ENCODE measurements at places on chromosomes 5 and 9. TPM values are rescaled to one million over a fixed set of nuclear protein-coding genes. Genes with fewer than 3 reads are reported as not detected.

- H3K4me1 ChIP-seq, result no peaks in the 10 kb centered on the region
- no peaks in the 10 kb centered on the region for H3K27me3 ChIP-seq
- H3K27ac ChIP-seq, result no peak overlapping the region
- H3K4me3 ChIP-seq, result no peak overlapping the region
These were observed 77.3 kb upstream of the LARP1 start for GRCh38 chr5:154677921-154678320.

DNA sequence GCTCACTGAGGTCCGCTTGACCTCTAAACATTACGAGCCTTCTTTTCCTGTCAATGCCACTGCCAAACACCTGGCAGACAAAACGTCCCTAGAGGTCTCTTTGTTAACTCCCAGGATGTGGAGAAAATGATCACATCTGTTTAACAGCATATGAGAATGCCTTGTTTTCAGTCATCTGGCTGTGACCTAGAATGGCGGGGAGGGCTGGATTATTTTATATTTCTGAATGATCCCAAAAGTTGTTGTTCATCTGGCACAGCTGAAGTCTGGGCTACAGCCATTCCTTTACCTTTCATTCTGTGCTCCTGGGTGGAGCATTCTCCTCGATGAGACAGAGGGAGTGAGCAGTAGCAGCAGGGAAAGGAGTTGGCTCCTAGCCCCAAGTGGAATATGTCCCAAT lies 138.2 kb downstream of the PRDM6 start:
- no peak for DNase-seq
- no peaks in the 10 kb centered on the region for H3K27me3 ChIP-seq
- no peaks in the 10 kb centered on the region for H3K36me3 ChIP-seq
- H3K27ac ChIP-seq, result no peak overlapping the region
- no peak overlapping the region for H3K4me3 ChIP-seq
- H3K4me1 ChIP-seq, result no peaks in the 10 kb centered on the region

DNA sequence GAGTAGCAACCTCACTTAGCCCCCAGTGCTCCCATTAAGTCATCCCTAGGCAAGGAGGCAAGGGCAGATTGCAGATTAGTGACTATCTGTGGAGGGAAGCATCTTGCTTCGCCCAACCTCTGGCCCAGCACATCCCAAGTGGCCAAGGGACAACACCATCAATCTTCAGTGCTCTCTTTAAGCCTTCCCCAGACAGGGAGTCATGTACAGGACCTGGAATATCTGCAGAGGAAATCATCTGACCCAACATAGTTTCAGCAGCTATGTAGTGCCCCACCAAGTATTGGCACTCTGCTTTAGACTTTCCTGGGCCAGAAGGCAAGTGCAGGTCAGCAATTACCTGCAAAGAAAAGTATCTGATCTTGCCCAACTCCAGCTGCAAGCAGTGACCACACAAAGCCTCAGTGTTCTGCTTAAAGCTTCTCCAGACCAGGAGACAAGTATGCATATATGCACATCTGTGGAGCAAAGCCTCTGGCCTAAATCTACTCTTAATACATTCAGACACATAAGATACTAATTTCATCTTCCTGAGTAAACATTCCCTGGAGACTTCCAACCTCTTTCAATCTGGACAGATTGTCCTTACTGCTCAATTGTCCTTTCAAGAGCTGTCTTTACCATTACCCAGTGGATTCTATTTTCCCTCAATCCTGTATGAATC lies 224.8 kb upstream of the VLDLR start:
- no peaks in the 10 kb centered on the region for H3K36me3 ChIP-seq
- H3K4me3 ChIP-seq, result no peak overlapping the region

GRCh38 chr5:116747881-116748280 lies 173.3 kb upstream of the SEMA6A start:
- DNase-seq, result no peak
- H3K4me3 ChIP-seq, result no peak overlapping the region
- H3K4me1 ChIP-seq, result no peaks in the 10 kb centered on the region
- no peaks in the 10 kb centered on the region for H3K27me3 ChIP-seq
- H3K27ac ChIP-seq, result no peak overlapping the region

- H3K4me1 ChIP-seq, result no peaks in the 10 kb centered on the region
- no peaks in the 10 kb centered on the region for H3K27me3 ChIP-seq
- no peaks in the 10 kb centered on the region for H3K36me3 ChIP-seq
- no peak overlapping the region for H3K27ac ChIP-seq
- DNase-seq, result no peak
These were observed 9.1 kb downstream of the SARDH start for GRCh38 chr9:133728856-133729616.

DNA sequence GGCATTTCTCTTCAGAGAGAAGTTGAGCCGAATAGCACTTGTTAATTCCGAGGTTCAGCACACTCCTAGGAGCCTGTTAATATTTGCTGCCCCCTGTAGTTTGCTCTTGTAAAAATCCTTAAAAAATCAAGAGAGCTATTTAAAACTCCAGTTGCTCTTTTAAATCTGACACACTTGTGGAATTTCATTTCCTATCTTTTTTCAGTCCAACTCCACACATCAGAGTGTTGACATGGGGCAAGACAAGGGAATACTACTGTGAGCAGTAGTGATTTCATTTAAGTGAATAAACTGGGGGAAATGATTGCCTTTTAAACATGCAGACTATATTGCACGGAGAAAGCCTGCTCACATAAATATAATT lies 1096.3 kb upstream of the DMAC1 start:
- DNase-seq, result no peak
- H3K4me3 ChIP-seq, result no peak overlapping the region
- H3K27ac ChIP-seq, result no peak overlapping the region
- no peaks in the 10 kb centered on the region for H3K4me1 ChIP-seq

The GPR150 gene
- total RNA-seq, result 0.41 TPM

The AJM1 gene
- total RNA-seq, result 6.5 TPM

The ZNF367 gene
- 1.1 TPM for total RNA-seq

The NPR3 gene
- 26.1 TPM for total RNA-seq
